Peyer's patch (tissue), 4 donors: ENCODE measurements at places on chromosomes 13 and 19.

DNA sequence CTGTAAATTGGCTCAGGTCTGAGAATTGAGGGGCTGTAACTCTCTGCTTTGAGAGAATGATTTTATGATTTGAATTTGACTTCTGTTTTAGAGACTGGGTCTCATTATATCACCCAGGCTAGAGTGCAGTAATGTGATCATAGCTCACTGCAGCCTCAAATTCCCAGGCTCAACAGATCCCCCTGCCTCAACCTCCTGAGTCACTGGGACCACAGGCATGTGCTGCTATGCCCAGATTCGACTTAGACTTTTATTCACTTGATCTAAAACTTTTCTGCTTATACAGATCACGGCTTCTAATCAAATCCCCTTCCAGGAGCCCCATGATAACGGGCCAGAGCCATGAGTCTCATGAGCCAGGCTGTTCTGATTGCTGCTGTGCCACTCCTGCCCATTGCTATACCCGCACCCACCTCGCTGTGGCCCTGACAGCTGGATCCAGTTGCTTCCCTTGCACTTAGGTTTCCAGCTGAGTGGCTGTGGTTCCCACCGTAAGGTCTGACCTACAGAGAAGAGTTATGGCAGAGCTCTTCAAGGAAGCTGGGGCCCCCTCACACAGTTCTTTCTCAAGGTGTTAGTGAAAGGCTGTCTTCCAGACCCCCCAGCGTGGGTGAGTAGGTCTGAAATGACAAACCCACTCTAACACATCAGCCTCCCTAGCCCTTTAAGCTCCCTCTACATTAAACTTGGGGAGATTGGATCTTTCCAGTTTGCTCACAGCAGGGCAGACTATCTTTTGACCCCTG is 251.2 kb upstream of the SGCG start:
- no peak for DNase-seq

DNA sequence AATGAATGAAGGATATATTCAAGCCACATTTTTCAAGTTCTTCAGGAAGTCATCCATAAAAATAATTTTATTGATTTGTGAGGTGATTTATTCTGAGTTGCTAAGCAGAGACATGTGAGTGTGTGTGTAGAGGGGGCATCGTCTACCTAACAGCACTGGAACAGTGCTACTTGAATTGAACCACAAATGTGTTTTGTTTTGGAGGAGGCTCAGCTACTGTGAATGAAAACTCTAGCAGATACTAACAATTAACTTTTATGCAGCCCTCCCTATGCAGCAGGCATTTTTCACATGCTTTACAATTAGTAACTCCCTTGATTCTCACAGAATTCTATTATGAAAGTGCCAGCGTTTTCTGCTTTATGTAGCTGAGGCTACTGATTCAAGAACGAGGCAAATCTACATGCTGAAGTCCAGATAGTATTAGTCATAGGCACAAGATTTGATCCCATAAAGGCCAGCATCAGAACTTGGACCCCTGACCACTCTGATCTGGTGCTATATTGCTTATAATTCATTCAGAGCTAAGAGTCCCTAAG is 103.7 kb downstream of the MYO16 start:
- no peak for DNase-seq

- DNase-seq: no peak
Measured at GRCh38 chr19:17078920-17079709, 3.5 kb downstream of the MYO9B start.

GRCh38 chr13:62130062-62130970 is 714.7 kb upstream of the PCDH20 start:
- no peak for DNase-seq

- DNase-seq: peak; percentile 72
Measured at GRCh38 chr19:51372649-51373504, at the start of gene NKG7. Gene NKG7 (minus strand): TSS chr19:51372654. CDS start chr19:51372535, 119 bp downstream.

DNA sequence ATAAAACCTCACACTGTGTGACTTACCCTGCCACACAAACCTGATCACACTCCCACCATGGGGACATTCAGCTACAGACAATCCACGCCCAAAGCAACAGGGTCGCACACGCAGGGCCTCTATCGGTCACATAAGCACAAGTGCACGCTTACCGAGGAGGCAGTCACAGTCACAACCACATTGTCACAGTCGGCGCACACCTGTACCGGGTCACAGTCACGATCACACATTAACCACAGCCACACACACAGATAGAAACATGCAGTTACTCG is 579 bp downstream of the ZNF566 start:
- DNase-seq: peak; percentile 57

DNA sequence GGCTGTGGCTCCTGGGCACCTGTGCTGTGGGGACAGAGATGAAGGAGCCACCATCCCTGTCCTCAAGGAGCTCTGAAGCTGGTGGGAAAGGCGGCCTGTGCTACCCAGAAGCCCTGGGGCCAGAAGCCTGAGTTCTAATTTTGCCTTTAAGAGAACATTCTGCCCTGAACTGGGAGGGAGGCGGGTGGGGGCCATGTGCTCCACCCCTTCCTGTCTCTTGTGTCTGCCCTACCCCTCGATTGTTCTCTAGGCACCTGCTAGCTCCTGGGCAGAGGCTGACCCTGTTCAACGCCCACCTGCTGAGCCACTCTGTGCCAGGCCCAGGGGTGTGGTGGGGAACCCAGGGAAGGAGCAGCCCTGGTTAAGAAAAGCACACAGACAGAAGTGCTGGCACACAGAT is 5.9 kb downstream of the TRAPPC6A start:
- DNase-seq: no peak

DNA sequence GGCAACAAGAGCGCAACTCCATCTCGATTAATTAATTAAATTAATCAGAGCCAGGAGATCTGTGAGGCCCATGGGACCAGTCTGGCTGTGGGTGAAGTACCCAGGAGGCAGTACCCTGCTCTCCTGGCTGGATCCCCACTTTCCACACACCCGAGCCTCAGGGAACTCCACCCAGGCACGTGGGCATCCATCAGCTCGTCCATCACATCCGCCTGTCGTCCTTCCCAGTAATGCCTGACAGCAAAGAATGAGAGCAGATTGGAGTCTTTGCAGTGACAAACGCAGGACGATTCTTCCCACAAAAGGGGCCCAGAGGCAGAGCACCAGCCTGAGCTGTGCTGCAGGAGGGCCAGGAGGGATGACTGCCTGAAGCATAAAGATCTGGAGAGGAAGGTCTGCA is 35.8 kb downstream of the VSTM2B start:
- DNase-seq: no peak

- no peak for DNase-seq
Measured at GRCh38 chr13:109870696-109871370, 84.5 kb upstream of the IRS2 start.

DNA sequence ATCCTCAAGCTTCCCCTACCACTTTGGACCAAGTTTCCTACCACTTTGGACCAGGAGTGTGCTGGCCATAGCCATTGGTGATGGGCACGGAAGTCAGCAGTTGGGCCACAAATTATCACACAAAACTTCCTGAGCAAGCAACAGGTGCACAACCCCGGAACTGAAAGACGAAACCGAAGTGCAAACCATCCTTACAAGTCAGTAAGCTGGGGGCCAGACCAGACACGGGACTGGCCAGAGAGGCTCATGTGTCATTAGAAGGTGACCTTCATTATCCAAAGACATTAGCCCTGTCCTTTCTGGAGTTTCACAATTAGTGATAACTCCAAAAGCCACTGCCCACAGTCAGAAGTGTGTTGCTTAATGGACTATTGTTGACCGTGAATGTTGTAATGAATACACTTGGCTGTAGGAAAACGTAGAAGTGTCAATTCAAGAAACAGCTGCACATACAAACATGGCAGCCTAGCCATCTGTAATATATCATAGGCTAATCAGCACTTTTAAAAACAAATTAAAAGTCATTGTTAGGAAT is 244.1 kb upstream of the IRS2 start:
- DNase-seq: no peak

GRCh38 chr19:43812688-43813087 is 10.4 kb upstream of the LYPD5 start:
- DNase-seq: no peak

GRCh38 chr13:95552539-95553441 is at the start of gene CLDN10:
Gene CLDN10 (plus strand): TSS chr13:95552720. CDS start chr13:95552754, 34 bp downstream.
- no peak for DNase-seq

GRCh38 chr13:68713394-68713793 is 1394.2 kb upstream of the ATXN8OS start:
- DNase-seq: no peak

DNA sequence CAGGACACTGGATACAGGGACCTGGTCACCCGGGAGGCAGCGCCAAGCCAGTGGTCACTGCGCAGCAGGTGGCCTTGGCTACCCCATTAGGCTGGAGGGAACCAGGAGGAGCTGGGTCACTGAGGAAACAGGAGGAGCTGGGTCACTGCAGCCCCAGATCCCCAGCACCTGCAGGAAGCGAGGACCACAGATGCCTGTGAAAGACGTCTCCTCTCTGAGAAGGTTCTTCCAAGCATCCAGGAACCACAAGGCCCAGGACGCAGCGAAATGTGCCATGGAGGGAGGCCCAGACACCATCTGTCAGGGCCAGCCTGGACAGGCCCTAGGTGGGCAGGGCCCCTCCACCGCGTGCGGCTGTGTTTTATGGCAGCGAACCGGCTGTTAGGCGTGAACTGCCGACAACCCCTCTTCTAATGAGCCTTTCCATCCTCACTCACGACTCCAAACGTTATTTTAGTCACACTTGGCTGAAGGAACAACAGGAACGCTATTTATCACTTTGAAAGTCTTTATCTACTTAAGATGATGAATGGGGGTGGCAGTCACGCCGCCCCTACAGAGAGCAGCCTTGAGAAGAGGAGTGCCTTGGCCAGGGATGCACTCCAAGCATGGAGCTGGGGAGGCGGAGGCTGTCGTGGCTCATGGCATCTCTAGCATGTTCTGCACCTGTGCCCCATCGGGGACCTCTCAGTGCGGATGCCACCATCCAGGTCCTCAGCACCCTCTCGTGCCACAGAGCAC is 53.3 kb downstream of the CEBPG start:
- DNase-seq: no peak

DNA sequence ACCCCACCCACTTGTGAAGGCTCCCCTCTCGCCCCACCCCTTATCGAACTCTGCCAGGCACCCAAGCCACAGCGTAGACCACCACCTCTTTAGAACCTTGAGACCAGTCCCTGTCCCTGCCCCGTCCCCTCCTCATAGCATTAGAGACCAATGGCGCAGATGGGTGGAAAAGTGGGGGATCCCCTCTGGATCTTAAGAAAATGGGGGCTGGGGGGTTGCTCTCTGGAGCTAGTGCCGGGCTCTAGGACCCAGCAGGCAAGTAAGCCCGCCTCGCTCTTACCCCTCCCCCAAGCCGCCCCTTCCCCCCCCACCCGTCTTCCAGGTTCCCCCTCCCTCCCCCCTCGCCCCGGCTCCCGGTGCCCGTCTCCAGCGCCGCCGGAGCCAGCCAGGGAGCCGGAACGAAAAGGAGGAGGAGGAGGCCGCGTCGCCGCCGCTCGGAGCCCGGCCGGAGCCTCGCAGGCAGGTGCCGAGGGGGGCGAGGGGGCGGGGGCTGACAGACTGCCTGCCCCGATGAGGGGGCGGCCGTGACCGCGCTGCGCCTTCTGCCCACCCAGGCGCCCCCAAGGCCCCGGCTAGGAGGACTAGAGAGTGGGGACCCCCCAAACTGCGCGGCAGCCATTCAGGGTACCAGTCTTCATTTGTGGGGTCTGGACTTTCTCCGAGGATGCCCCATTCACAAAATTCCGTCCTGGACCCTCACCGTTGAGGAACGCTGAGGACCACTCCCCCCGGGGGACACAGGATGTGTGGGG is at the start of gene SPRED3:
Gene SPRED3 (plus strand): TSS at position 349 of the 752 bp plus-strand sequence. CDS start 1,606 bp downstream, outside the sequence.
- DNase-seq: peak; percentile 54

DNA sequence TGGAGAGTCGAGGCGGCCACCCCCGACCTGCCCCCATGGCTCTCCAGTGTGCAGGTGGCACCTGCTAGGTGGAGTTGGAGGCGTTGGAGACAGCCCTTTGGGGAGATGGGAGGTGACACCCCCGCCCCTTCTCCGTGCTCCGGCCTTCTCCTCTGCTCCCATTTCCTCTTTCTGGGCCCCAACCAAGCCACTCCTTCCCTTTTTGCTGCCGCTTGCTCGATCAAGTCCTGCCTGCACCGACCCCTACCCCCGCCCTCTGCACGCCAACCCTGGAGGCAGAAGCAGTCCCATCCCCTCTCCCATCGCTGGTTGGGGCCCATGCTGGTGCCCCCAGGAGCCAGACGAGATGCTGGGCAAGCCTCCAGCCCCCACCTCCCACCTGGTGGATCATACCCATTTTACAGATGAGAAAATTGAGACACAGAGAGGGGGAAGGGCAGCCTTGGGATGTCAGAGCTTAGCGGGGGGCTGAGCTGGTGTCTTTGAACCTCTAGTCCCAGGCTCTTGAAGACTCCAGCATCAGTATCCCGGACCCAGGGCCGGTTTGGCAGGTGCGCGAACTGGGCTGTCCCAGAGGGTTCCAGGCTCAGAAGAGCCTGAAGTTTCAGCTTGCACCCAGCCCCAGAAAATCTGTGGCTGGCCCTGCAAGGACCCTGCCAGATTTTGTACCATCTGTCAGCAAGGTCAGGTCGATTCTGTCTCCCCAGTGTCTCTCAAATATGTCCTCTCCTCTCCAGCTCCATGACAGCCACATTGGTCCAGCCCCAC is 10.3 kb downstream of the GNA15 start:
- no peak for DNase-seq

- DNase-seq: peak; percentile 100
Measured at GRCh38 chr19:44891016-44891882, at the start of gene TOMM40. Gene TOMM40 (plus strand): TSS chr19:44891254. CDS start chr19:44891416, 162 bp downstream.
